ENCODE measurements at places on chromosomes 2 and 18. TPM values are rescaled to one million over a fixed set of nuclear protein-coding genes. Genes with fewer than 3 reads are reported as not detected.
A peak's percentile ranks its signal among the peaks of the same experiment; 100 is the strongest.

Gene INHBB
- 4.7 TPM for total RNA-seq

Gene GALNT5
- total RNA-seq: not detected

Gene ALPG
- not detected for total RNA-seq

Gene CD207
- total RNA-seq: 1.0 TPM

DNA sequence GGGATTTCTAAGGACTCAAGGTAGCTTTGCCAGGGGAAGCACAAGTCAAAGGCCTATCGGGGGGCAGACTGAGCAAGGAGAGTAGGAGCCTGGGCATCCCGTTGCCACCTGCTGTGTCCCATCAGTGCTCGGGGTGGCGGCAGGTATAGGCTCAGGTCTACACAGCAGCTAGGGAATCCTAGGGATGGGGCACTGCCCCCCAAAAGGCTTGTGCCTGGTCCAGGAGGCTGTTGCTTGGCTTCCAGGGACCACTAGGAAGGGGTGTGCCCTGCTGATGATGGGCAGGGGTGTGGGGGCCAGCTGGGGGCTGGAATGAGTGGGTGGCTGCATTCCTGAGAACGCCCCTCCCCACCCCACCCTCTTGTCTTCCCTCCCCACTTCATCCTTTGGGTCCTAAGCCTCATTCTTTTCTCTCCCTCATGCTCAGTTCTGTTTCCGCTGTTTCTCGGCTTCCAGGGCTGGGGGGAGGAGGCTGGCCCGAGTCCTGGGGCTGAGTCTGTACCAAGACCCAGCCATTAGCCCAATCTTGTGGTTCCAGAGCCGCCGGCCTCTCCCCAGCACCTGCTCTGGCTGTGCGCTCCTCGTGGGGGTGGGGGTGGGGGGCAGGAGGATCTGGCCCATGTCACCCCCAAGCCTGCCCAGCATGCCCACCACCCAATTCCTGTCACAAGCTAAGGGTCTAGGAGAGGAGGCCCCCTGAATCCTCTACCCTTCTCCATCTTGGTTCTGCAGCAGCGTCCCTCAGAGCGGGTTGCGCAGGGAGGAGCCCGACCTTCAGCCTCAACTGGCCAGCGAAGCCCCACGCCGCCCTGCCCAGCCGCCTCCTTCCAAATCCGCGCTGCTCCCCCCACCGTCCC lies 12.8 kb downstream of the SPEG start:
- no peaks in the 10 kb centered on the region for H3K27me3 ChIP-seq
- peaks cover 29% of the 10 kb centered on the region for H3K4me1 ChIP-seq

DNA sequence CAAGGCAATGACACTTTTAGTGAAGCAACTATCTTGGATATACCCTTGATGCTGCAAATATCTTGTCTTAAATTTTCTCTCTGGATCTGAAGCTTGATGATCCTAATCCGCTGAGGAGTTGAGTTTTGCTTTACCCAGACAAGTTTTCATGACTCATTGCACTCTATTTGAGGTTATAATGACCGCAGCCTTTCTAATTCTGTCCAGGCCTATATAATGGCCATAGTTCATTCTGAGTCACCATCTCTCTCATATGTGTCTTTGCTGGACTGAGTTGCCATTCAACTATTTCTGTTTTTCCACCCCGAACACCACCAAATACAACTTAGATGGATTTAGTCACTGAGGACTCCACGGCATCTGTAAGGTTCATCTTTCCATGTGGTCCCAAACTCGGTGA lies 802.1 kb upstream of the FAM98A start:
- no peaks in the 10 kb centered on the region for H3K4me1 ChIP-seq
- H3K27ac ChIP-seq: no peak overlapping the region
- no peak for DNase-seq
- H3K4me3 ChIP-seq: no peak overlapping the region
- no peaks in the 10 kb centered on the region for H3K27me3 ChIP-seq

GRCh38 chr2:85353876-85354285 lies 447 bp downstream of the RETSAT start:
- H3K27me3 ChIP-seq: no peaks in the 10 kb centered on the region
- peaks cover 24% of the 10 kb centered on the region for H3K4me1 ChIP-seq
- H3K36me3 ChIP-seq: peaks cover 17% of the 10 kb centered on the region
- H3K4me3 ChIP-seq: peak overlapping the region; percentile 69
- peak overlapping the region; percentile 90 for H3K27ac ChIP-seq

DNA sequence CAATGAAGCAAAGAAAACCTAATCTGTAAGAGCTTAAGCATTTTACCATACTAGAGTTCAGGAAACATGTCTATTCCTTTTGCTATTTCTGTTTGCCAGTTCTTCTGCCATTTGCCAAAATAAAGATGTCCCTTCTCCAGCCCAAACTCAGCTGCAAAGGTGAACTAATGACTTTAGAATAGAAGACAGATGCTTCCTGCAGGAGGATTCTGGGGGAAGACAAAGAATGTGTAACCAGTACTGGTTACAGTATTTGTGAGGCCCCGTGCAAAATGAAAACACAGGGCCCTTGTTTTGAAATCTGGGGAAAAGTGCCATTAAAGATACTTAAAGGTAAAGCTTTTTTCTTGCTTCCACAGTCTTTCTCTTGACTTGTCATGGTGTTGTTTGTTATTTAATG lies 34.3 kb upstream of the MTX2 start:
- no peak for DNase-seq
- H3K4me3 ChIP-seq: no peak overlapping the region
- H3K27me3 ChIP-seq: no peaks in the 10 kb centered on the region
- no peak overlapping the region for H3K27ac ChIP-seq
- H3K4me1 ChIP-seq: no peaks in the 10 kb centered on the region

DNA sequence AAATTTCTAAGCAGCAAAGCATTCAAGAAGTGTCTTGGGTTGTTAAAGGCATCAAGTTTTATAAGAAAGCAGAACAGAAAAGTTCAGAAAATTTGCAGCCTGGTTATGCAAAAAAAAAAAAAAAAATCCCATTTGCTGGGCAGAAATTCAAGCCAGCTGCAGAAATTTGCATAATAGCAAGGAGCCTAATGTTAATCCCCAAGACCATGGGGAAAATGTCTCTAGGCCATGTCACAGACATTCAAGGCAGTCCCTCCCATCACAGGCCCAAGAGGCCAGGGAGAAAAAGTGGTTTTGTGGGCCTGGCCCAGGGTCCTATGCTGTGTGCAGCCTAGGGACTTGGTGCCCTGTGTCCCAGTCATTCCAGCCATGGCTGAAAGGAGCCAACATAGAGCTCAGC lies 269.0 kb upstream of the SLC39A10 start:
- H3K27me3 ChIP-seq: no peaks in the 10 kb centered on the region
- no peaks in the 10 kb centered on the region for H3K4me1 ChIP-seq
- H3K36me3 ChIP-seq: no peaks in the 10 kb centered on the region
- no peak overlapping the region for H3K4me3 ChIP-seq
- no peak for DNase-seq

Data from esophagus muscularis mucosa (tissue), 4 donors.